ENCODE measurements at places on chromosomes 1 and 21.

DNA sequence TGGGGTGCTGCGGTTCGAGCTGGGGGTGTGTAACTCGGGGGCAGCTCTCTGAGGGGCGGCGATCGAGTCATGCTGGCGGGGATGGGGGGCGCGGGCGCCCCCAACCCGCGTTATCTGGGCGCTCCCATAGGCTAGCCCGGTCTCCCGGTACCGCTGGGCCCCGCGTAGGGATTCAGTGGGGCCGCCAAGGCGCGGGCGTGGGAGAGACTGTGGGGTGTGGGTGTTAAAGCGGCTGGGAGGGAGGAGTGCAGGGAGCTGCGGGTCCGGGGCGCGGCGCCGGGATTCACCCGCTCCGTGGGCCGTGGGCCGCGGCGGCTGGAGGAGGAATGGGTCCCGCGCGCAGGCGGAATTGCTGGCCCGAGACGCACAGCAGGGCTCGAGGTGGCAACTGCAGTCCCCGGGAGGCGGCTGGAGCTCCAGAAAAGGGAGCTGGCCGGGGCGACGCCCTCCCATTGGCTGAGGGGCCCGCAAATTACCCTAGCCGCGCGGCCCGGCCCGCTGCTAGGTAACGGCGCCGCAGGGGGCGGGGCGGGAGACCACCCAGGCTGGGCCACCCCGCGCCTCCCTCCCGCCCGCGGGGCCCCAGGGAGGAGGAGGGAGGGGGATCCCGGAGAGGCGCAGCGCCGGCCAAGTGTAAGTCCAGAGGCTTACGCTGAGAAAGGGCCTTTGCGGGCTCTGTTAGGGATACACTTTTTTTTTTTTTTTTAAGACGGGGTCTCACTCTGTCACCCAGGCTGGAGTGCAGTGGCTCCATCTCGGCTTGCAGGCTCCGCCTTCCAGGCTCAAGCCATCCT, at the start of gene PTCH2:
Gene PTCH2, minus strand, starts transcription at position 392 of the 794 bp plus-strand sequence. Its CDS starts 321 bp downstream, at position 71.
- no peak for DNase-seq

DNA sequence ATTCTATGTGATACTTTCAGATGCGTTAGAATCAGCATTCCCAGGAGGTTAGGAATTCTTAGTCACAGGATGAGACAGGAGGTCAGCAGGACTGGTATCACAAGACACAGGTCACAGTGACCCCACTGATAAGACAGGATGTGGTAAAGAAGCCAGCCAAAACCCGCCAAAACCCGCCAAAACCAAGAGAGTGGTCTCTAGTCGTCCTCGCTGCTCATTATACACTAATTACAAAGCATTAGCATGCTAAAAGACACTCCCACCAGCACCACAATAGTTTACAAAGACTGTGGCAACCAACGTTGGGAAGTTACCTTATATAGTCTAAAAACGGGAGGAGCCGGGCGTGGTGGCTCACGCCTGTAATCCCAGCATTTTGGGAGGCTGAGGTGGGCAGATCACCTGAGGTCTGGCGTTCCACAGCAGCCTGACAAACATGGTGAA, 13.9 kb upstream of the ACTA1 start:
- DNase-seq, result no peak

- no peak for DNase-seq
Observed at GRCh38 chr21:41112740-41113692, 54.9 kb upstream of the BACE2 start.

DNA sequence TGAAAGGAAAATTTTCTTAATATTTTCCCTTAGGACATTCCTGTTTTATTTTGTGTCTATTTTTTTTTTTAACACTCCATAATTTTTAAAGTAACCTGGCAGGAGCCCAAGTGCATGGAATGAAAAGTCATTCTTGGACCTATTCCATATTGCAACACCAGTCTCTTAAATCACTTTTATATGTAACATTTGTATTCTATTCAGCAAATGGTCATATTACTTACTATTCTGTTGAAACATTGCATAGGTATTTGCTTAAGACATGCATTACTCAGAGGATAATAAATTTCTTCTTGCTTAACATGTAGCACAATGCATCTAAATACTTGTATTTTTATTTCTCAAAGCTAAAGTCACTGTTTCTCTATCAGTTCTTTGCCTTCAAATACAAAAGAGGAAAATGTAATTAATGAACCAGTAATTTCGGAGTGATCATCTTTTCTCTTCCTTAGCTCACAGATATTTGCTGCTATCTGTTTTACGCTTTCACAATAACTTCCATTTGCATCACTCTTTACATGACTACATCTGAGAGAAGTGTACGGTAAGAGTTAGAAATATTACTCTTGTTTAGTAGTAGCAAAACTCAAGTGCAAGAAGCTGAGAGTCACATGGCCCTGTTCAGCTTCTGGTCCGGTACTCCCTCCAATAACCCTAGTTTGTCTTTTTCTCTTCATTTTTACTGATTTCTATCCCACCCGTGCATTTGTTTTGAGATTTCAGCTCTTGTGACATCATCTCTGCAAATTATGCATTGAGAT, 394.8 kb downstream of the USP25 start:
- DNase-seq, result no peak

DNA sequence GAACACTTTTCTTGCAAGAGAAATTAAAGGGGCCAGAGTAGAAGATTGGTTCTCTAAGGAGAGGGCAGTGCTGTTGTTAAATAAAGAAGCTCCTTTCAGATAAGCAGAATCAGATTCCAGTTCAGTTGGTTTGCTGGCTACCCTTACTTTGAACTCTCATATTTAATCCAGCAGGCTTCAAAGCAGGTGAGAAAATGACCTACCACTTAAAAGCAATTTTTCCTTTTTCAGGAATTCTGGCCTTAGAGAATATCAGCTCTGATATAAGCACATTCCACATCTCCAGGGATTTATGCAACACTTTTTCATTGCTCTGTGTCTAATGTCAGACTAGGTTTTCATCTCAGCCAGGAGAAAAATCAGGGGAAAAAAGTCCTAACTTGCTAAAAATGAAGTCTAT, 28.7 kb downstream of the WNT2B start:
- no peak for DNase-seq

DNA sequence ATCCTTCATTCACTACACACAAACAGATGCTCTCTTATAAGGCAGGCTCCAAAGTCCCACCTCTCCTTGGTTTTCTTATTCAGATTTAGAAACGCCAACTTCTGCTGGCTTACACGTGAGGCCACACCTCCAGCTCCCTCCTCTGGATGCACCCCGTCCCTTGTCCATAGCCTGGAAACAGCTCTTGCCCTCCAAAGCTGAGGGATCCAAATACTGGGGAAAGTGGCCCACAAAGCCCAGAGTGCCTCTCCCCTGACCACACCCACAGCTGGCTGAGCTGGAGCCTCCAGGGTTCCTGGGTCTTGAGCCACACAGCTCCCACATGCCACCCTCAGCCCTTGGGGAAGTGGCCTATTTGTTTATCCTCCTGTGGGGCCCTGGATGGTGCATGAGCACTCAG, 4.5 kb downstream of the LAD1 start:
- no peak for DNase-seq

DNA sequence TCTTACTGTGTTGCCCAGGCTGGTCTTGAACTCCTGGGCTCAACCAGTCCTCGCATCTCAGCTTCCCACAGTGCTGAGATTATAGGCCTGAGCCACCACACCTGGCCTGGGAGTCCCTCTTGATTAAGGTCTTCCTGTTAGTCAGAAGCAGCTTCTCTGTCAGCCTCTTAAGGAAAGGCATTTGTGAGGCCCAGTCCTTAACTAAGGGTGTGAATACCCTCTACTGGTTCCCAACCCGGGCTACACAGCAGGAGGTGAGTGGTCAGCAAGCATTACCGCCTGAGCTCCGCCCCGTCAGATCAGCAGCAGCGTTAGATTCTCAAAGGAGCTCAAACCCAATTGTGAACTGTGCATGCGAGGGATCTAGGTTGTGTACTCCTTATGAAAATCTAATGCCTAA, 117.2 kb downstream of the DYRK1A start:
- DNase-seq, result no peak

GRCh38 chr1:203519053-203519840, 25.3 kb downstream of the OPTC start:
- no peak for DNase-seq

- no peak for DNase-seq
Observed at GRCh38 chr1:179929955-179930798, 24.4 kb upstream of the CEP350 start.

DNA sequence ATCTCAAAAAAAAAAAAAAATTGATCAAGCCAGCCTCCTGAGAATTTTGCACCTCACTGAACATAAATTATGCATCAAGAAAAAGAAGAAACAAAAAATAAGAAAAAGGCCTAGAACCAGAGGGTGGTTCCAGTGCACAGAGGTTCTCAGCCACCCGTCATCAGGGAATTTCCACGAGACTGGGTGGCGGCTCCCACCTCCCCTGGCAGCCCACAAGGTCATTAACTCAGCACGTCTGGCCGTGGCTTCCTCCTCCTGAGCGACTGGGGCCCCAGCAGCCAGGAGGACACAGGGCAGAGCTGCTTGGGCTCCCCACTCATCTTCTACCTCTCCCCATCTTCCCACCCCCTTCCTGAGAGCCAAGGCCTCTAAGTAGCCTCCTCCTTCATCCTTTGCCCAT, 15.7 kb upstream of the TMEM51 start:
- no peak for DNase-seq

- DNase-seq, result no peak
Observed at GRCh38 chr21:15063081-15063813, 1.6 kb downstream of the NRIP1 start.

- DNase-seq, result no peak
Observed at GRCh38 chr1:85806236-85806965, 98.2 kb upstream of the ZNHIT6 start.

DNA sequence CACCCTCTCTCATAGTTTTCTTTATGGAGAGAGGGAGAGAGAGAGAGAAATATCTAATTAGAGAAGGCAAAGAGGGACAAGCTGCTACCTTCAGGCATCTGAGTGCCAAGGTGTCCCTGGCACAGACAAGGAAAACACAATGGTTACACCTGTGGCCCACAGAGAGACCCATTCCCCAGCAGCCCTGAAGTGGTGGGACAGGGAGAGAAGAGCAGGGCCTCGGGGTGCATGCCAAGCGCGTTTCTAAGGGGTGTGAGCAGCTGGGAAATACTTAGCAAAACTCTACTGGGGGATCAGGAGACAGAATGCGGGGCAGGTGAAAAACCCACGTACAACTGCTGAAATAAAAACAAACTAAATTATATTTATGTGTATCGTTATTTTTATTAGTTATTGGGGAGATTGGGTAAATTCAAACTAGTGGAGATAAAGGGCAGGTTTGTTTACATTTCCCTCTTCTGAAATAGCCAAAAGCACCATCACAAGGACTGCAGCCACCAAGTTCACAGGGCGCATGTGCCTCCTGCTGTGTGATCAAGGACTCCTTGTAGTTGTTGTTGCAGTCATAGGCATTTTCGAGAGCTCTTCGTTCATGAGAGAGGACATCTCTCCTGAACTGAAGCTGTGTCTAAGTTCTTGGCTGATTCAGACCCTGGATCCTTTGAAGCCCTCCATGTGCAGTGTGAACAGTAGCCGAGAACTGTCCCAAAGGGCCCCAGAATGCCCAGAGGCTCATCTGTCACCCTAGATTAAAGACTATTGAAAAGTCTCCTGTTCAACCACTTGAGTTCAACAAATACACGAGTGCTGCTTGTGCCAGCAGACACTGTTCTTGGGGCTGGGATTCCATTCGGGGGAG, 737 bp upstream of the SERPINC1 start:
- DNase-seq, result no peak

- DNase-seq, result no peak
Observed at GRCh38 chr1:81834921-81835698, 34.4 kb downstream of the ADGRL2 start.

GRCh38 chr1:90107990-90108389, 113.1 kb downstream of the ZNF326 start:
- no peak for DNase-seq

- DNase-seq, result no peak
Observed at GRCh38 chr1:220957233-220957605, 78.0 kb downstream of the HLX start.

DNA sequence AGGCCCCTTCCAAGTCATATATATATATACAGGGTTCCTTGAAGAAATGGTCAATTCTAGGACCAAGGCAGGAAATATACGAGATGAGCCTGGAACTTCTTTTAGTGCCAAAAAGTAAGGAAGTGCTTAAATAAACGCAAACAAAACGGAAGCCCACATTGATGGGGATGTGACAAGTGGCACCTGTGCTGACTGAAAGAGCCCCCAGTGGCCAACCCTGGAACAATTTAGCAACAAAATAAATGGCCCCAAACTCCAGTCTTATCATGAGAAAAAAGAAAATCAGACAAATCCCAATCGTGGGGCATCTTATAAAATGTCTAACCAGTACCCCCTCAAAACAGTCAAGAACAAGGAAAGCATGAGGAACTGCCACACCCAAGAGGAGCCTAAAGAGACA, 17.7 kb downstream of the PLA2G5 start:
- DNase-seq, result no peak

DNA sequence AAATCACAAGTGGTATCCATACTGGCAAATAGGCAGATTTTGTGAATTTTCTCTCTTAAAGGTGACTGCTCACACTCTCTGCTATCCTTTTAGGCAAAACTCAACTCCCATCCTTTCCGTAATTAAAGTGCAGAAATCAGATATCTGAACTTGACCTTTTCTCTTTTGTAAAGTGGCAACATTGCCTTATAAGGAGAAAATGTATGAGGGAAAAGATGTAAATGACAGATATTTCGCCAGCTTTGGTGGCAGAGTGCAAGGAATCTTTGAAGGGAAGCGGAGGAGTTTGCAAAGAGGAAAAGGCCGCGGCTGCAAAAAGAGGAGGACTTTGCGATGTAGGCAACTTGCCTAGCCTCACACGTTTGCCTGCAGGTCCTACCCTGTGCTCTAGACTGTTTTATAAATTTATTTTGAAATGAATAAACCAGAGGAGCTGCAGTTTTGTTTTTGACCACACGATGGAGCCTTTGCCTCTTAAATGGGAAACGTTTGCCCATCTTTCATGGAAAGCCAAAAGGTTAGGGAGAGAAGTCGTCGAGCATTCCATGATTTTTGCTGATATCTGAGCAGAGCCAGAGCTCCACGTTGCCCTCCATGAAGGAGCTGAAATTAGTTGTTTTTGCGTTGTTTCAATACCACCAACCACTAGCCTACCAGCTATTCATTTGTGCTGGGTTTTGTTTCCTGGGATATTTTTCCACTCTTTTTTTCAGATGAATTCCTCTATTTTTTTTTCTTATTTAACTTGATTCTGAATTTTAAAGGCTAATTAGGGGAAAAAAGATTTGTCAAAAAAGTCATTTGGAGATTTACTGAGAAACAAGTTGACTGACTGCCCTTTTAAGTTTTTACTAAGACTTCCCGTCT, 242.3 kb downstream of the LMX1A start:
- DNase-seq, result no peak
